ENCODE measurements at places on chromosomes 4 and X. TPM values are rescaled to one million over a fixed set of nuclear protein-coding genes. Genes with fewer than 3 reads are reported as not detected.

EXOC1 gene
- 10.4 TPM for total RNA-seq

ABRAXAS1 gene
- 6.8 TPM for total RNA-seq

GLRB gene
- 0.64 TPM for total RNA-seq

ZC4H2 gene
- 2.1 TPM for total RNA-seq

PPP2R2C gene
- total RNA-seq: 35.6 TPM

SOX3 gene
- not detected for total RNA-seq

ZCCHC18 gene
- 0.25 TPM for total RNA-seq

FAM149A gene
- 1.5 TPM for total RNA-seq

NPY1R gene
- total RNA-seq: 0.14 TPM

SPANXA2 gene
- 0.22 TPM for total RNA-seq

ODAPH gene
- total RNA-seq: not detected

CT47B1 gene
- total RNA-seq: not detected

CYBB gene
- 0.10 TPM for total RNA-seq

RS1 gene
- not detected for total RNA-seq

SPINK2 gene
- not detected for total RNA-seq

SUPT20HL2 gene
- not detected for total RNA-seq

NFXL1 gene
- 5.2 TPM for total RNA-seq

PPP3CA gene
- total RNA-seq: 26.2 TPM

QDPR gene
- total RNA-seq: 48.5 TPM

SPANXA1 gene
- not detected for total RNA-seq

PPP1R2C gene
- not detected for total RNA-seq

ARMCX4 gene
- total RNA-seq: 0.28 TPM

WDR19 gene
- 11.2 TPM for total RNA-seq

F11 gene
- not detected for total RNA-seq

DOK7 gene
- 0.75 TPM for total RNA-seq

SLC34A2 gene
- total RNA-seq: not detected

CXCL10 gene
- not detected for total RNA-seq

STARD8 gene
- total RNA-seq: 1.8 TPM

PHOX2B gene
- total RNA-seq: not detected

TAB3 gene
- total RNA-seq: 4.4 TPM

NAA11 gene
- not detected for total RNA-seq

GATA1 gene
- total RNA-seq: not detected

CYTL1 gene
- not detected for total RNA-seq

FRG2 gene
- 0.09 TPM for total RNA-seq

CENPE gene
- total RNA-seq: 8.6 TPM

C4orf50 gene
- not detected for total RNA-seq

NLRP2B gene
- not detected for total RNA-seq

FAM9C gene
- not detected for total RNA-seq

Data from A549 treated with RU486 at 1 μM for 4 hours (cell line).